Left ventricle myocardium inferior (tissue), 1 donor: ENCODE measurements at places on chromosomes 3 and 15.
A peak's percentile ranks its signal among the peaks of the same experiment; 100 is the strongest.

DNA sequence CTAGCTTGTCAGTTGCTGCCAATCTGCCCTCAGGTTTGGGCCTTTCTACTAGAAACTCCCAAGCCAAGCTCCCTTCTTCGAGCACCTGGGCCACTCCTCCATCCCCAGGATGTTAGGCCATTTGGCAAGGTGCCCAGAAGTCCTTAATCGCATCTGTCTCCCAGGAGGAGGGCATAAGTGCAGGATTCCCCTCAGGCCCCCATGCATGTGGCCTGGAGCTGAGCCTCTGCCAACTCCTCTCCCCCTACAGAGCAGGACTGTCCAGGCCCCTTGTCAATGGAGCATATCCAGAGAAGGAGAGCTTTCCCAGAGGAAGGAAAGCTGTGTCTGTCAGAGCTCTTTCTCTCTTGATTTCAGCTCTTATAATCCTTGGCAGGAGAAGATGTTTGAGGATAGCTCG is 182.6 kb upstream of the ROPN1 start:
- DNase-seq = no peak

DNA sequence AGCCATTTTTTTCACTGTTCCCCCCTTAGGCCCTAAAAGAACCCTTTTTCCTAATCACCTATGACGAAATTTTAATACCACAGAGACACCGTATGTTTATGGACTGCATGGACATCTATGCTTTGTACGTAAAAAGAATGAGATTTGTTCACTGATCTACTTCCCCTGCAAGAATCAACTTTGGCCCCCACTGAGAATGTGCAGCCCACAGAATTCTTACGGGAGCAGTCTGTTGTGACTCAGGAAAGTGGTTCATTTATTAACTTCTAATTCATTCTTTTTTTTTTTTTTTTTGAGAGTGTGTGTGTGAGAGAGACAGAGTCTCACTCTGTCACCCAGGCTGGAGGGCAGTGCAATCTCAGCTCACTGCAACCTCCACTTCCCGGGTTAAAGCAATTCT is 17.6 kb downstream of the EIF4E3 start:
- DNase-seq = no peak

GRCh38 chr15:91548549-91548948 is 305.0 kb upstream of the SLCO3A1 start:
- peak; percentile 53 for DNase-seq

GRCh38 chr15:100083572-100083971 is 258.2 kb downstream of the ADAMTS17 start:
- peak; percentile 29 for DNase-seq

DNA sequence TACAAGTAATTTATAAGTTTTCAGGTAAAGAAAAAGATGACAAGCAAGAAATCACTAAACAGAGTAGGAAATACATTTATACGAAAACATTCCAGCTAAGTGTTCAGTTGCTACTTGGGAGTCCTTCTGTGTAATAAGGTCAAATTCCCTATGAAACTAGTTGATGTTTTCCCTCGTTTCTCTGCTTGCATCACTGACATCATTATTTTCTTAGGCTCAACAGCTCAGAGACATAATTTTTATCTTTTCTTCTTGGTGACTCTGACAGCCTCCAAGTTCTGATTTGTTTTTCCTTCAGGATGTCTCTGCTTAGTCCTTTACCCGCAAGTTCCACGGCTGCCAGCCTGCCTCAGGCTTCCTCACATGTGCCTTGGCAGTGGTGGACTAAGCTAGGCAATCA is 173.6 kb downstream of the P3H2 start:
- DNase-seq = no peak
